ENCODE measurements at places on chromosomes 6 and 20.

GRCh38 chr6:46626228-46626909 lies 26.2 kb downstream of the CYP39A1 start:
- DNase-seq: no peak

DNA sequence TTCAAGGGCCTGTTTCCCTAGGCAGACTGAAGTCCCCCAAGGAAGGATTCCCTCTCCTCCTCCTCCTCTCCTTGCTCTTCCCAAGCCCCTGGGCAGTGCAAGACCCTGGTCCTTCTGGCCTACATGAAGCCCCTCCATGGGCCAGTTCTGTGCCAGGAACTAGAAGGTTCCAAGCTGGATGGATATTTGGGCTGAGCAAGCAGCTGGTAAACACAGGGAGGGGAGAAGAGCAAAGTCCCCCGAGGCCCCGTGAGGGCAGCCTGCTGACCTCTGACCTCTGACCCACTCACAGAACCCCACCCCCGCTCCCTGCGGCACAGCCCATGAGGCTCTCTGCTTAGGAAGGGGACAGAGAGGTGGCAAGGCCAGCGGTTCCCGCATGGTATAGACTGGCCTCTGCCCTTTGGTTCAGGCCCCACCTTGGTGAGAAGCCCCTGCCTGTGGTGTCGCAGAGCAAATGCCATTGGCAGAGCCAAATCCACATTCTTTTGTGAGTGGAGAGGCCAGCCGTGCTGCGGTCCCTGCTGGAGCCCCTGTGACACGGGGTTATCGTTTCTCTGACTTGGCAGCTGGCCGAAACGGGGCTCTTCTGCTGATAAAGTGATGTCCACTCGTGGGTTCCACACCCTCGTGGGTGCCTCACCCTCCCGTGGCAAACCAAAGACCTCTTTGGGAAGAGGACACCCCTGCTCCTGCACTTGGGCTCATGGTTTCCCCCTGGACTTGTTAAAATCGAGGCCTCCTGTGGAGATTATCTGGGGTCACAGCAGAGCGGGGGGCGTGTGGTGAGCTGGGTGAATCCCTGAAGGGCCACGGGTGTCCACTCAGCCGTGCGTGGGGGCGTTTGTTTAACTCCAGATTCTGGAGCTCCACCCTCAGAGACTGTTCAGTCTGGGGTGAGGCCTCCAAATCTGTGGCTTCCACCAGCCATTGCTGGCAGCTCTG lies 2.1 kb upstream of the CHRNA4 start:
- peak; percentile 41 for DNase-seq

- peak; percentile 89 for DNase-seq
These were observed 37.7 kb downstream of the KIF25 start for GRCh38 chr6:168035098-168035660.

DNA sequence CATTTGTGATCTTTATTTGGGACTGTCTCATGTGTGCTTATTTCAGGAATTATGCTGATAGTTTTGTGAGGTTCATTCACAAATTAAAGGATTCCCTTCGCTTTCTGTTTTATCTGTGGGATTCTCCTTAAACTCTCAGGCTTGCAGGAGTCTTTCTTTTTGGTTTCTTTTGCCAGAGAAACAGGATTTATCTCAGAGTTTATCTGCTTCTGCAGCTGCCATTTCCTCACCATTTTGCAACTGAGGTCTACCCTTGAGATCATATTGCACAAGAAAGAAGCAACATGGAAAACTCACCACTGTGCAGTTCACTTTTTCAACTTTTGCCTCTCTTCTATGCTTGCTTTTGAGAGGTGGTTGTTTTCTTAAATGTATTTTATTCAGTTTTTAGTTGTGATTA lies 201.0 kb downstream of the PRL start:
- no peak for DNase-seq

DNA sequence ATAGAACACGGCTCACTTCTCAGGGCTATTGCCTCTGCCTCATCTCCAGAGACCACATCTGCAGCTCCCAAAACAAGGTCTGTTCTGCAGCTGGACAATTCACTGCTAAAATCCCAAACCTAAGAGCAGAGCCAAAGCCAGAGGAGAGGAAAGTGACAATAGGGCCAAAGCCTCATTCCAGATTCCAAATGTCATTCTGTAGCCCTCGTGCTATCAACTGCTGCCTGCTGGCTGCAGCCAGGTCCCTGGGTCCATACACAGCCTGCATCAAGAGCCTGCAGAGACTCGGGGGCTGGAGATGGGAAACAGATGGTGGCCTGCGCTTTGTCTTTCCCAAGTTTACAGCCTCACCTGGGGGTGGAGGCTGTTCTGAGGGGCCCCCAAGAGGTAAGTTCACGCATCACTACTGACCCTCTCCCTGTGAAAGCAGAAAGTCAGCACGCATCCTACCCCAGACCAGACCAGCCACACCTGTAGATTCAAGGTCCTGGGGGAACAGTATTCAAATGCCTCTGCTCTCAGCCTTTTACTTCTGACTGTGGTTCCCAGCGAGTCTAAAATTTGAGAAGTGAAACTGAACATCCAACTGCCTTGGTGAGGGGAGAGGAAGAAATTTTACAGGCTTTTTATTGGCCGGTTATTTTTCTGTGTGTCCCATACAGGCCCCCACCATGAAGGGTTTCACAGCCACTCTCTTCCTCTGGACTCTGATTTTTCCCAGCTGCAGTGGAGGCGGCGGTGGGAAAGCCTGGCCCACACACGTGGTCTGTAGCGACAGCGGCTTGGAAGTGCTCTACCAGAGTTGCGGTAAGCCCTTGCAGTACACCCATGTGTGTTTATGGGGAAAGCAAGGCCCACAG lies at the start of gene LY86:
Gene LY86 (plus strand): TSS at position 657 of the 860 bp plus-strand sequence. CDS start 15 bp downstream, at position 672.
- peak; percentile 60 for DNase-seq

DNA sequence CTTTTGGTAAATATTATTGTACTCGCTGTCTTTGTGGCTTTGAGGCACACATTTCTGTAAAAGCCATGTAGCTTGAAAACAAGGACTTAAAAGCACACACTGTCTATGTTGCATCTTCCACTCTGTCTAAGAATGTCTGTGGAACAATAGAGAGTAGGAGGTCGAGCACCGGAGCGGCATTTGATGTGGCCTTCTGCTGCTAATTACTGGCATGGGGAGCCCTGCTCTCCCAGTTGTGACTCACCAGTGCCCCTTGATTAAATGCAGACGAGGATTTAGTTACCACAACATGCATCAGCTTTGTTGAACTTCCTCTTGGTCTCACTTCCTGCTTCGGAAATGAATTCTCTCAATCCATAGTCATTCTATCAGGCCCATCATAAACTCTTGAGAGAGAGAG lies 680.7 kb upstream of the SLC35B3 start:
- DNase-seq: no peak

DNA sequence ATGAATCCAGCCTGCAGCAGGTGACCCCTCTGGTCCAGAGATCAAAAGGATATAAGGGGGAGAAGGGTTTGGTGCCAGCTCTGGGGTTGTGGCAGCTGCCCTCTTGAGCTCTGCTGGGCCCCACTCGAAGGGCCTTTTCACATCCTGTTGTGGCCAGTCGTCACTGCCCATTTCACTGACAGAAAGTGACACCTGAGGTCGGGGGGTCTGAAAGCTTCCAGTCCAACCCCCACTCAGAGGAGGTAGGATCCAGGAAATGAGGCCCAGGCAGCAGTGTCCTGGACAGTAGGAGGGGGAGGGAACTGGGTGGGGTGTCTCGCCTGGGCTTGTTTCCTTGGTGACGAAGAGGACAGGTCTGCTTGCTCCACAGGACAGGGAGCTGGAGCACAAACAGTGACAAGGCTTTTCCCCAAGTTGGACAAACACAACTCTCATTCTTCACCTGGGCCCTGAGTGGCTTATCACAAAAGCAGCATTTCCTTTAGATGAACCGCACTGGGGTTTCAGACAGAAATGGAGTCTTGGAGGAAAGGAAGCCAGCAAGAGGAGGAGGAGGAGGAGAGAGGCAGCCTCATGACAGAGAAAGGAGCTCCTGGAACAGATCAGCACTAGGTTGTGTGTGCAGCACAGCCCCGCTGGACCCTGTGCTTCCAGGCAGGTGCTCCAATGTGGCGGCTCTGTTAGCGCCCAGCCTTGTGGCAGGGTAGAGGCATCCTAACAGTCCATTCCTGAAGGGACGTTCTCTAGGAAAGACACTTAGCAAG lies 11.0 kb downstream of the FRS3 start:
- no peak for DNase-seq

DNA sequence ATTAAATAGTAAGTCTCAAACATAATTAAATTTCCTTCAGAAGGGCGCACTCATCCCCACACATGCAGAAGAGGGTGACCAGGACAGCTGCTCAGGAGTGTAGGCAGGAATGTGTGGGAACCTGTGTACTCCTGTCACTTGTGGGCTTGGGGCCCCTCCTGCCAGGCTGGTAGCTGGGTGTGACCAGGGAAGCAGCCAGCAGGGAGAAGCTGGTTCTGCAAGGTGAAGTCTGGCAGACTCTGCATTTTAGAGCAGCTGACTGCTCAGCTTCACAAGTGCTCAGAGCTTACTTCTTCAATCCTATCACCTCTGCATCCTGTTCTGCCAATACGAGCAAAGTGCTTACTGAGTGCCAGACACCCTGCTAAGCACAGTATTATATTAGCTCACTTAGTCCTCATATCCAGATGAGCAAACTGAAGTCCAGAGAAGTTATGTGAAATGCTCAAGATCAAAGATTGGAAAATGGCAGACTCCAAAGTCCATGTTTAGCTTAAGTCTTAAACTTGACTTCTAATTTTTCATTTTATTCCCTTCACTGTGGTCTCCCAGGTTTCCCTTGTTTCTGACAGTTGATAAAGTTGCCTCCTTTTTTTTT lies 27.9 kb downstream of the ELMO2 start:
- DNase-seq: no peak

DNA sequence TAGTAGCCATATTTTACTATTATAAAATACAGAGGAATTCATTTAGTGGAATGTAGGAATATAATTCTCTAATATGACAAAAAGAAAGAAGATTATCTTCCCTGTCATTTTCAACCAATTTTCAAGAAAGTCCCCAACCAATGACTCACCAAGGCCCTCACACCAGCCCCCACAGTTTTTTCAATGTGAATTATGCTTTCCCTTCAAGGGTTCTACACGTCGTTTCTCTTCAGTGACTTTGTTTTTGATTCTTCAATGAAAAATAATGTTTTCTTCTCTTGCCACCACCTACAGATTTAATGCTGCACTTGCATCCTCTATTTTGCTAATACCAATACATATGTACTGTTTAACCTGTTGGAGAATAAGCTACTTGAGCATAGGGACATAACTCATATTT lies 841.3 kb downstream of the PHF3 start:
- DNase-seq: no peak

- DNase-seq: no peak
These were observed 131.8 kb upstream of the MLN start for GRCh38 chr6:33935439-33936080.

GRCh38 chr6:13044390-13044789 lies 283.9 kb downstream of the TBC1D7 start:
- DNase-seq: peak; percentile 38

- no peak for DNase-seq
These were observed 190.3 kb downstream of the LINC00237 start for GRCh38 chr20:20915844-20916243.

GRCh38 chr6:169932491-169932890 lies 181.1 kb downstream of the ERMARD start:
- DNase-seq: no peak

DNA sequence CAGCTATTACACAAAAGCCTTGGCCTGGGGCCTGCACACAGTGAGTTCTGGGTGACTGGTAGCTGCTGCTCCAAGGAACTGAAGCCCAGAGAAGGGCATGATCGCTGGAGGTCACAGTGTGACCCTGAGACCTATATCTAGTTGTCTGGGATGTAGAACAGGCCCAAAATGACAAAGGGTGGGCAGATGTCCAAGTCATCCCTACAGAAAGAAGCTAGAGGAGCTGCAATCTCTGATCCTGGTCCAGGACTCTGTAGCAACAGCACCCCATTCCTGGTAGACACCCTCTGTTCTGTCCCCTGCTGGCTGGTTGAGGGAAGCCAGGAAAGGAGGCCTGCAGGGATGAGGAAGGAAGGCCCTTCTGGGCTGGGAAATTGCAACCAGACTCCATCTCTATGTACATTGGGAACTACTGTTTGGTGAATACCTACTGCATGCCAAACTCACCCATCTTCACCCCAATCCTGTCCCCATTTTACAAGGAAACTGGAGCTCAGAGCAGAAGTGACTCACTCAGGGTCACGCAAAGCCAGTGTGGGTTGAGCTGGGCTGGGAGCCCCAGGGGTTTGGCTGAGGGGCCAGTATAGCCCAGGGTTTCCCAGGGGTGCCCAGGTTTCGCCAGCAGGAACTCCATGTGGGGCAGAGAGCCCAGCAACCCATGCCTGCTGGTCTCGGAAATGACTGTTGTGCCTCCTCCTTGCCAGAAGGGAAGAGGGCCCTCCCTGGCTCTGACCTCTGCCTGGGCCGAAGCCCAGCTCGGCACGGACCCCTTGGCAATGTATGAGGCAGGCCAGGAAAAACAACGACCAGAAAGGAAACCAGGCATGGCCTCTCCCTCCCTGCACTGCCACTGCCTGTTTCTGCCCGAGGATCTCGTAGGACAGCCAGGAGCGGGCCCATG lies 44.9 kb upstream of the TLDC2 start:
- DNase-seq: peak; percentile 93

DNA sequence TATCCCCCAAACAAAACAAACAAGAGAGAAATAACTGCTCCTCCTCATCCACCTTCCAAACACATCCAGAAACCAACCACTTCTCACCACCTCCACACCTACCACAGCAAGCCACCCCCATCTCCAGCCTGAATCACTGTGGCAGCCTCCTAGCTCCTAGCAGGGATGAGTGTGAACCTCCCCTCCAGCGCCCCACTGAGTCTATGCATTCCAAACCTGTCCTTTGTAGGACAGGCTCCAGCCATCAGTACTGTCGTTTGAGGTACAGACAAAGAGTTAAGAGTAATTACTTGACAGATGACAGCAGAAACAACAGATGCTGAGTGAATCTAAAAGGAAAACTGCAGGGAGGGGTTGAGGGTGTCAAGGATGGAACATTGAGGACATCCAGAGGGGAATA lies 2.4 kb downstream of the METTL24 start:
- DNase-seq: no peak

GRCh38 chr6:5619249-5619648 lies 357.9 kb downstream of the FARS2 start:
- DNase-seq: no peak

DNA sequence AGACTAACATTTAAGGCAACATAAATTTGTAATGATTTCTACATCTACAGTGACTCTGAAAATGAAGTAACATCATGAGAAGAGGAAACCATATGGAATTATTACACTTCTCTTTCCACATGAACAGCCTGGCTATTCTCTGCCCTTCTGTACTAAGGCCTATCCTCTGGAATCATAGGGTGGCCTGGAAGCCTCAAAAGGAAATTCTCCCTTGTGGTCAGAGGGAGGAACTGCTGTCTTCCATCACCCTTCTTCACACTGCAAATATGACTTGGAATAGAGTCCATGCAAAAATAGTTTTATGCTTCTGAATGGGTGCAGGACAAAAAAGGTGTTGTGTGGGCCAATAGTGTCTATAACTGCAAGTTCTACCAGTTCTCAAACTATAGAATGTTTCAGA lies 44.6 kb upstream of the SH3BGRL2 start:
- DNase-seq: no peak

All from right cardiac atrium (tissue), 5 donors.